Fibroblast of skin of back (primary cell): ENCODE measurements at places on chromosomes 6 and 20.

DNA sequence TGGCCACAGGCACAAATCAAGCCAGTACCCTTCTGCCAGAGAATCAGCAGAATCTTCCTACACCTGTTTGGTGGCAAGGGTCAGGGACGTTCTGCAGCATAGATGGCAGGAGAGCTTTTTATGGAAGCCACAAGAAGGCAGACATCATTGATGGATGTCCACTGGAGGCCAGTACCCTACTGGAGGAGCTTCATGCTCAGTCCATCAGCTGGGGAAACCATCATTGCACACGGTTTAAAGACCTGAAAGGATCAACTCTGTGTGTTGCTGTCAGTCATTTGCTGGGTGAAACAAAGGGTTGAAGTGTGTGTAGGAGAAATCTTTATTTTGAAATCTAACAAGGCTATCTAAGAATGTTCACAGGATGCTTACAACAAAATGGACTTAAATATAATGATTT lies 158.9 kb upstream of the SASH1 start:
- no peak for DNase-seq

DNA sequence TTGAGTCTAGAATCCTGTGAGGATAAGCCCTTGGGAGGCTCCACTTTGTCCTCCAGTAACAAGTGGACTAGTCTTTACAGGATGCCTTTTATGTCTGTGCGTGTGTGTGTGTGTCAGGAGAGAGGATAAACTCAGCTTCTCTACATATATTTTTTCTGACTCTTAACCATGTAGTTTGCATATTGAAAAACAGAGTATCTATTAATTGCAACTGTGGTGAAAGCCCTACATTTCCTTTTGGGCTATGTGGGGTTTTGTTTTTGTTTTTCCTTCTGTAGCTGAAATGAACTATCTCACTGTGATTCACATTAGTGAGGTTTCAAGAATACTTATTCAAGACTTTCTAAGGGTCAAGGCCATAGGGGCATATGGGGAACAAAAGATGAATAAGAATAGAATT lies 17.7 kb downstream of the TPBG start:
- DNase-seq = no peak

DNA sequence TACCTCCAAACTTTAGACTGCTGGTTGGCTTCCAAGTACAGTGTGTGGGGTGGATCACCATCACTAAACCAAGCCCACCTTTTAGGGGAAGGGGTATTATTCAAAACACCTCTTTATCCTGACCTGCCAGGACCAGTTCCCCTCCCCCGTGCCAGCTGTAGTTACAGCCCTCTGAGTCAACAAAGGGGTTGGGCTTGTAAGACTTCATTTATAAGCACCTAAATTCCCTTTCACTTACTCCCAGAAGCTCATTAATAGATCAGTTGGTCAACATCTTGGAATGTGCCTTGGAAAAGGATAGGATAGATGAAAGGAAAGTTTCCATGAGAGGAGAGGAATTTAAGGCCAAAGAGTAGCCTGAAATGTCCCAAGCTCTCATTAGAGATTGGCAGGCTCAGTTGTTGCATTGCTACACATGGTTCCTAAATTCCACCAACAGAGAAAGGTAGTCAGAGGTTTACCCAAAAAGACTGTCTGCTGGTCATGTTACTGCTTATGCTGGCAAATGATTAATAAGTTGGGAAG lies 59.2 kb downstream of the TNFAIP3 start:
- DNase-seq = peak; percentile 94

- no peak for DNase-seq
These were observed 67.1 kb upstream of the PREP start for GRCh38 chr6:105469946-105470345.

DNA sequence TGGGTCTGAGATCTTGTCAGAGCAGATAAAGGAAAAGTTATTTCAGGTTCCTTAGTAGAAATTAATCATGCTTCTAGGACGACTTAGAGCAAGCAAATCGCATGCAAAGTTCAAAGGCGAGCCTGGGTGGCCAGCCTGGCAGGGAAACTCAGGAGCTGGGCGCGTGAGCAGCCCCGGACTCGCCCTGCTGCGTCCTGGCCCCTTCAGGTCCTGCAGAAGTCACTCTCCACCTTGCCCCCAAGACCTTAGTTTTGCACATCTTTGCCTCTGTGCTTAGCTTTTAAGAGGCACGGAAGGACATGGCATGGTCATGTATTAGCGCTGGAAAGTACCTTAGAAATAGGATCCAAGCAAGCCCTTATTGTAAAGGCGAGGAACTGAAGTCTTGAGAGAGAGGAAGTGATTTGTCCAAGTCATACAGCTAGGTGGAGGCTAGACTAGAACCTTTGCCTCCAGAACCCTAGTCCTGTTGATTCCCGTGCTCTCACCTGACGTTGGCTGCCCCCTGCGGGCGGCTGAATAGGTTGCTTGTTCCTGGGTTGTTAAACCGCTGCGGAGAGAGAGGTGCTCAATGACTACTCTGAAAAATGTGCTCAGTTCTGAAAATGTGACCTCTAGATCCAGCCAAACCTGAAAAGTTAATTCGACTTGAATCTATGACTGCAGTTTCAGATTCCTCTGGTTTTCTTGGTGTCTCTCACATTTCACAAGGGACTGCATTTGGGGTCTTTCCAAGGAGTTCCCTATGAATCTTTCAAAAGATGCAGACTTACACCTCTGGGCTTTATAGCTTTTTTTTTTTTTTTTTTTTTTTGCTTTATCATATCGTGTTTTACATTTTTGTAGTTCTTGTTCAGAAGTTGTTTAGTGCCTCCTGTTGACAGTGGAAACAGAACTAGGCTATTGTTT lies 2.7 kb downstream of the MYB start:
- peak; percentile 22 for DNase-seq

DNA sequence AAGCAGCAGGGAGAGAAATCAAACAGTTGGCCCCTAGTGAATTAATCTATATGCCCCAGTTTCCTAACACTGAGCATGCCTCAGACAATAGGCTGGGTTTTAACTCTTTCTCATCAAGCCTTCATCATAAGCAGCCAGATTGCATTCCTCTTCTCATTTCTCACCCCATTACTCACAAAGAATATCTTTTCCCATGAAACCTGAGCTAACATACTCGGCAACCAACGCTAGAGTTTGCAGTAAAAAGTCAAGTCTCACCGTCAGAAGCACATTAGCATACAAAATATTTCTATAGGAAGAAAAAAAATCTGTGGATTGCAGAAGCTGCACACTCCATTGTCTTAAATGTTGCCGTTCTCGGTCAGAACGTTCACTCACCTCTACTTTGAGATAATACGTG lies 429.9 kb upstream of the ARID1B start:
- peak; percentile 7 for DNase-seq

- peak; percentile 99 for DNase-seq
These were observed 88.9 kb upstream of the NT5E start for GRCh38 chr6:85360794-85361642.

DNA sequence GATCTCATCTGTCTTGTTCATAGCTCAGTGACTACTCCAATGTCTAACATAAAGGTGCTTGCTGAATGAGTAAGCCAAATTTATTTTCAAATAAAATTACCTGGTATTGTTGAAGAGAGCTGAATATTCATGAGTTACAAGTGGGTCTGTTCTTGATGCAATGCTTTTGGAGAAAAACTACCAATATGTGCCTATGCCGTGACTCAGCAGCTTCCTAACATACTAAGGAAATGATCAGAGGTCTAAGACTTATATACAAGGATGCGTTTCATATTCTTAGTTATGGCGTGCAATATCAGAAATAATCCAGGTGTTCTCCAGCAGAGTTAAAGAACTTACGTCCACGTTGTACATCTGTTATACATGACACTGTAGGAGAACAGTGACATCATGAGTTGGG lies 5.1 kb downstream of the FAM120B start:
- no peak for DNase-seq

GRCh38 chr6:54784011-54784410 lies 62.6 kb upstream of the FAM83B start:
- no peak for DNase-seq

- DNase-seq = peak; percentile 52
These were observed 3.8 kb downstream of the COL12A1 start for GRCh38 chr6:75201901-75202672.

- DNase-seq = no peak
These were observed 40.3 kb upstream of the BLCAP start for GRCh38 chr20:37567671-37568588.

DNA sequence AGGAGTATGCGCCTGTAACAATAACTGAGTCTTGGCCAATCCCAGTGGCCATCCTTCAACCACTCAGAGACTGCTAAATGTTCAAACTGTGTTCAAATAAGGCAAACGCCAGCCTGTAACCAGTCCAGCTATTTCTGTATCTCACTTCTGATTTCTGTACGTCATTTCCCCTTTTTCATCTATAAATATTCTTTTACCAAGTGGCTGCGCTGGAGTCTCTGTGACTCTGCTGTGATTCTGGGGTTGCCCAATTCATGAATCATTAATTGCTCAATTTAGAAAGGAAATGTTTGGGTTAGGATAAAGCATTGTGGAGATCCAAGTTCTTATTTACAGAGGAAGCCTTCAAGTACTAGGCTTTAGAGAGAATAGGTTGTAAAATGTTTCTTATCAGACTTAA lies 89.8 kb upstream of the UST start:
- no peak for DNase-seq

DNA sequence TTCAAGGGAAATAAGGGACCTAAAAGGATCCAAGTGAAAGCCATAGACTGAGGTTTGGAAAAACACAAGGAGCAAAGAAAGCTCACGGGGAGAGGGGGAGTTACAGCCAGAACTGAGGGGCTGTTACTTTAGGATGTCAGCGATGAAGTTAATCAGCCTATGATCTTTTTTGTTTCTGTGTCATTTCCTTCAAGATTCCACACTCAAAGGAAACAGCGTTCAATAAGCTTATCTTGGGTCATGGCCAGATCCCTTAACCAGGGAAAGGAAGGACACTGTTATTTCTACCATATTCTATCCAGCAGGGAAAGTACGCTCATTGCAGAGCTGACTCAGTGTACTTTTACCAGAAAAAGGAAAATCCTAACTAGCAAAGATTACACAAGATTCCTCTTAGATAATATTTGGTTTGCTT lies 132.8 kb downstream of the PFDN4 start:
- peak; percentile 95 for DNase-seq

DNA sequence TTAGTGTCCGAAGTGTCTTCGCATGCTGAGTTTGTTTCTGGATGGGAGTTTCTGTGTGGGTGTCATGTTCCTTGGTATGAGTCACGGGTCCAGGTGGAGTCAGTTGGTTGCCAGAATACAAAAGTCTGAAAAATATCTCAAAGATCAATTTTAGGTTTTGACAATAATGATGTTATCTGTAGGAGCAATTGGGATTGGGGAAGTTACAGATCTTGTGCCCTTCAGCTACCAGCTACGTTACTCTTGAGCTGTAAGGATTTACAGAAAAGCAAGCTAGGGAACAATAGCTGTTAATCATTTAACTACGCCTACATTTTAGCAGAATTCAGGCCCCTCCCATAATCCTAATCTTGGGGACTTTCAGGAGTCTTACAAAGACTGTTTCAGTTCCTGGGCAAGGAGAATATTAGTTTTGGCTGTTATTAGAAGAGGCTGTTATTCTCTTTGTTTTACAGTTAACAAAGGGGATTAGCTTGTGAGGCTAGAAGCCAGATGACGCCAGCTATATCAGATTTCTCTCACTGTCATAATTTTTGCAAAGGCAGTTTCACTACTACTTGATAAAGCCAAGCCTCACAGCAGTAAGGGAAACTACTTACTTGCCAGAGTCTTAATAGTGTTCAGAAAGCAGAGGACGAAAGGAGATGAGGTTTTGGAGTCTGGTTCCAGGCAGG lies 15.4 kb upstream of the SLC22A16 start:
- no peak for DNase-seq

DNA sequence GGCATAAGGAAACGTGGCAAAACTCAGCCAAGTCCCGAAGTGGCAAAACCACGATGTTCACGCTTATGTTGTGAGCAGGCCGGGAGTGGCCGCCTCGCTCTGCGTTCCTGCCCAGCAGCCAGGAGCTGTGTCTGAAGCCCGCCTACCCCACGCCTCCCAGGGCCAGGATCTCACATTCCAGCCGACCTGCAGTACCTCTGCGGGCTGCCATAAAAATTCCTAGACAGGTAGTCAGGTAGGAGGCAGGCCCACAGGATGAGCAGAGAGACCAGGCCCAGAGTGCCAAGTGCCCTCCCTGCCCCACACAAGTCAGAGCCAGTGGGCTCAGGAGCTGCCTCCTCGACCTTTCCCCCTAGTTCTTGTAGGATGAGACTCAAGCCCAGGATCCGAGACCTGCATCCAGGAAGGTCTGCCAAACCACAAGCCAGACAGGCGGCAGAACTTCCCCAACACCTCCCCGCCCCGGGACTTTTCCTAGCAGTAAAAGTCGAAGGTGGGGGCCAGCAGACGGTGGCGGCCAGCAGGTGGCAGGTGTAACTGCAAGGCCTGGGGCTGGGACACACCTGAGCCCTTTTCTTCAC lies 16.7 kb downstream of the PMEPA1 start:
- no peak for DNase-seq

GRCh38 chr6:13431861-13432465 lies 55.4 kb downstream of the GFOD1 start:
- DNase-seq = no peak

DNA sequence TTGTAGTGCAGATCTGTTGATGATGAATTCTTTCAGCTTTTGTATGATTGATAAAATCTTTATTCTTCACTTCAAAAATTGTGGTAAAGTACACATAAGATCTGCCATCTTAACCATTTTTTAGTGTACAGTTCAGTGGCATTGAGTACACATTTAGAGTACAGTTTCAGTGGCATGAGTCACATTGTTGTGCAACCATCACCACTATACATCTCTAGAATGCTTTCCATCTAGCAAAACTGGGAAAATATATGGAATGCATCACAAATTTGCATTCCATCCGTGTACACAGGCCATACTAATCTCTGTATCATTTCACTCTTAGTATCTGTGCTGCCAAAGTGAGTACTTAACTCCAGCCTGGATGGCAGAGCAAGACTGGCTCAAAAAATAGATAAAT lies 28.7 kb downstream of the SIRPD start:
- peak; percentile 7 for DNase-seq

GRCh38 chr6:148166339-148166968 lies 176.2 kb upstream of the SASH1 start:
- DNase-seq = peak; percentile 66

GRCh38 chr6:125798734-125799508 lies 8.2 kb downstream of the NCOA7 start:
- no peak for DNase-seq
